ENCODE measurements at places on chromosomes 4 and X.

GRCh38 chrX:46184749-46185148 is 360.5 kb downstream of the ZNF674 start:
- no peak for DNase-seq

GRCh38 chrX:19602866-19603622 is 87.7 kb upstream of the MAP3K15 start:
- no peak for DNase-seq

GRCh38 chrX:84170931-84171330 is 17.1 kb downstream of the RPS6KA6 start:
- DNase-seq: no peak

DNA sequence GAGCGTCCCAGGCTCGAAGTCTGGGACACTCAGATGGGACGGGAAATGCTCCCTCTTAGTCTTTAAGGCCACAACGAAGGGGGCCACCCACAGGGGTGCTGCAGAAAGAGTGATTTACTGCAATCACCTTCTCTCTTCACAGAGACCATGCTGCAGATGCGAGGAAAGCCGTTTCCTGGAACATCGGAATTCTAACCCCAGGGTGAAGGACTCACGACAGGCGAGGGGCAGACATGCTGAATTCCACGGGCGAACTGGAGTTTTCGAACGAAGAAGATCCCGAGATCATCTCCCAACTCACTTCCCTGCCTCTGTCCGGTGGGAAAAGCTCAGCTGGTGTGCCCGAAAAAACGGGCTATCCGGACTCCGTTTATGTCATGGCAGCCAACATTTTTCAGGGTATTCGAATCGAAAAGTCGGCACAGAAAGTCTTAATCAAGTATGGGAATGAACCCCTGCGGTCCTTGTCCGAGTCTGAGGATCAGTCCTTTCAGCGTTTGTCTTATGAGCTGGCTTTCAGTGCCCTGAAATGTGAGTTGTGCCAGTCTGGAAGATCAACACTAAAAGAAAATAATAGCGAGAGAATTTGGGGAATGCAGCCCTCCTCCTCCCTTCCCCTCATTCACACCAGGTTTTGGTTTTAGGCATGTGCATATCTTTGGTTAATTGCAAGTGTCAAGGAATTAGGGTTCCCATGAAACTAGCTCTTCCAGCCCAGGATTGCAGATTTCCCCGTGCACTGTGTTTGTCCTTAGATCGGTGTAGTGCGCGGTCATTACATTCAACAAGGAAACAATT is 905 bp downstream of the NSUN7 start:
- DNase-seq: no peak

DNA sequence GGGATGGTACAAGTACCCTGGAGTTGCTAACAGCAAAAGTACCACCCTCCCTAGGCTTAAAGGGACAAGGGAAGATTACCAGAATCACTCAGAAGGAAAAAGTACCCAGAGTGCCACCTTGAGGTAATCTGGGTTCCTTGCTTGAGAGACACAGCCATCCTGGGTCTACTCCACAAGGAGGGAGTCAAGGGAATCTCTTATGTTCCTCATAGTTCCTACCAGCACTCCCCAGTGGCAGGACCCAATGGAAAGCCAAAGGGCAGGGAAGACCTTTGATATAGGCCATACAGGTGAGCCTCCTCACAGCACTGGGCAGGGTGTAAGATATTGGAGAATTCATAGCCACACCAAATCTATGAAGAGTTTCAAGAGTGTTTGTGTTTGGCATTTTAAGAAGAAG is 5.7 kb downstream of the IL2 start:
- no peak for DNase-seq

GRCh38 chr4:74056114-74056857 is 17.8 kb upstream of the CXCL3 start:
- DNase-seq: no peak

Data from activated gamma-delta T cell (primary cell).